ENCODE measurements at places on chromosomes 16 and 17.

GRCh38 chr17:16953841-16954240, 18.1 kb downstream of the TNFRSF13B start:
- H3K4me1 ChIP-seq, result no peaks in the 10 kb centered on the region
- peaks cover 45% of the 10 kb centered on the region for H3K27me3 ChIP-seq
- H3K27ac ChIP-seq, result no peak overlapping the region
- H3K36me3 ChIP-seq, result peaks cover 2% of the 10 kb centered on the region

GRCh38 chr16:27353853-27354252, 40.1 kb downstream of the IL4R start:
- no peak overlapping the region for H3K27ac ChIP-seq
- H3K27me3 ChIP-seq, result no peaks in the 10 kb centered on the region
- H3K4me1 ChIP-seq, result no peaks in the 10 kb centered on the region
- DNase-seq, result no peak
- H3K4me3 ChIP-seq, result no peak overlapping the region
- H3K36me3 ChIP-seq, result peaks cover 8% of the 10 kb centered on the region

DNA sequence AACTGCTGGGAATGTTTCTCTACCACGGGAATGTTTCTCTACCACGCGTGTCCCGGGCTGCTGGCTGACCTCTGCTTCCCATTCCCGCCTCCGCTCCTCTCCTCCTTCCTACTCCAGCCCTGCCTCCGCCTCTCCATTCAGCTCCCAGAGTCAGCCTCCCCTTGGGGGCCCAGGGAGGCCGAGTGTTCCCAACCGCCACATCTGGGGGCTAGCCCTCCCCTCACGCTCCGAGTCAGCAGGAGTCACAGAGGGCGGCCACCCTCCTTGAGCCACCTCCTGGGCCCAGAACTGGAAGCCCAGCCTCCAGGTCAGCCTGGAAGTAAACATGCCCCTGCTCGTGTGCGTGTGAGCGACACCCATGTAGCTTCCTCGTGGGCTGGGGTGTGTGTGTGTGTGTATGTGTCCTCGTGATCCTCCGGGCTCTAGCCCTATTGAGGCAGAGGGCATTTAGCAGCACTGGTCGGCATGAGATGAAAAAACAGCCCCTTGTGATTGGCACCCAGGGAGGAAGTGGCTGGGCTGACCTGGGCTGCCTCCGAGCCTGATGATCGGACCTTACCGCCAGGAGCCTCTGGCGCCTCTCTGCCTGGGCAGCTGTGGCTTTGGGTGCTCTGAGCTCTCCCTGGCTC, 7.3 kb downstream of the CYGB start:
- no peak for DNase-seq
- no peaks in the 10 kb centered on the region for H3K36me3 ChIP-seq
- H3K27ac ChIP-seq, result peak overlapping the region; percentile 58
- peaks cover 7% of the 10 kb centered on the region for H3K27me3 ChIP-seq

GRCh38 chr16:50680556-50680893, 587 bp downstream of the SNX20 start:
- H3K36me3 ChIP-seq, result no peaks in the 10 kb centered on the region
- no peaks in the 10 kb centered on the region for H3K4me1 ChIP-seq
- no peak for DNase-seq
- H3K4me3 ChIP-seq, result no peak overlapping the region

DNA sequence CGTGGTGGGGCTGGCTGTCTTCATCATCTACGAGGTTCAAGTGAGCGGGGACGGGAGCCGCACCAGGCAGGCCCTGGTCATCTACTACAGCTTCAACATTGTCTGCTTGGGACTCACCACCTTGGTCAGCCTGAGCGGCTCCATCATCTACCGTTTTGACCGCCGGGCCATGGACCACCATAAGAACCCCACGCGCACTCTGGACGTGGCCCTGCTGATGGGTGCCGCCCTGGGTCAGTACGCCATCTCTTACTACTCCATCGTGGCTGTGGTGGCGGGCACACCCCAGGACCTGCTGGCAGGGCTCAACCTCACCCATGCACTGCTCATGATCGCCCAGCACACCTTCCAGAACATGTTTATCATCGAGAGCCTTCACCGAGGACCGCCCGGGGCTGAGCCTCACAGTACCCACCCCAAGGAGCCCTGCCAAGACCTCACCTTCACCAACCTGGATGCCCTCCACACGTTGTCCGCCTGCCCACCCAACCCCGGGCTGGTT, 5.1 kb upstream of the OTOP3 start:
- no peaks in the 10 kb centered on the region for H3K4me1 ChIP-seq
- H3K27me3 ChIP-seq, result peaks cover 94% of the 10 kb centered on the region
- H3K36me3 ChIP-seq, result no peaks in the 10 kb centered on the region
- DNase-seq, result no peak
- H3K27ac ChIP-seq, result no peak overlapping the region
- no peak overlapping the region for H3K4me3 ChIP-seq

- H3K27me3 ChIP-seq, result no peaks in the 10 kb centered on the region
- peaks cover 2% of the 10 kb centered on the region for H3K36me3 ChIP-seq
- H3K4me1 ChIP-seq, result peaks cover 57% of the 10 kb centered on the region
- H3K4me3 ChIP-seq, result no peak overlapping the region
- H3K27ac ChIP-seq, result peak overlapping the region; percentile 39
Measured at GRCh38 chr16:87486713-87487247, 6.0 kb downstream of the ZCCHC14 start.

DNA sequence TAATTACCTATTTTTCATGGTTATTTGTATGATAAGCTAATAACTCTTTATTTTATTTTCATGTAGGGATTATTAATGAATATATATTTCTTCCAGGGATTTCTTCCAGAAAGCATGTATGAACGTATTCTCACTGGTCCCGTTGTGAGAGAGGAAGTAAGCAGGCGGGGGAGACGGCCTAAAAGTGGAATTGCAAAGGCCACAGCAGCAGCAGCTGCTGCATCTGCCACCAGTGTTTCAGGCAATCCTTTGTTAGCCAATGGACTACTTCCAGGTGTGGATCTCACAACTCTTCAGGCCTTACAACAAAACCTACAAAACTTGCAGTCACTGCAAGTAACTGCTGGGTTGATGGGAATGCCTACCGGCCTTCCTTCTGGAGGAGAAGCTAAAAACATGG, 110.3 kb upstream of the RBL2 start:
- no peaks in the 10 kb centered on the region for H3K4me1 ChIP-seq
- no peaks in the 10 kb centered on the region for H3K27me3 ChIP-seq
- DNase-seq, result no peak
- H3K36me3 ChIP-seq, result peaks cover 14% of the 10 kb centered on the region
- no peak overlapping the region for H3K4me3 ChIP-seq
- no peak overlapping the region for H3K27ac ChIP-seq

GRCh38 chr16:86259499-86259898, 250.8 kb upstream of the FOXF1 start:
- H3K36me3 ChIP-seq, result no peaks in the 10 kb centered on the region
- peaks cover 42% of the 10 kb centered on the region for H3K27me3 ChIP-seq
- H3K4me3 ChIP-seq, result no peak overlapping the region
- no peak overlapping the region for H3K27ac ChIP-seq
- no peak for DNase-seq
- H3K4me1 ChIP-seq, result no peaks in the 10 kb centered on the region

DNA sequence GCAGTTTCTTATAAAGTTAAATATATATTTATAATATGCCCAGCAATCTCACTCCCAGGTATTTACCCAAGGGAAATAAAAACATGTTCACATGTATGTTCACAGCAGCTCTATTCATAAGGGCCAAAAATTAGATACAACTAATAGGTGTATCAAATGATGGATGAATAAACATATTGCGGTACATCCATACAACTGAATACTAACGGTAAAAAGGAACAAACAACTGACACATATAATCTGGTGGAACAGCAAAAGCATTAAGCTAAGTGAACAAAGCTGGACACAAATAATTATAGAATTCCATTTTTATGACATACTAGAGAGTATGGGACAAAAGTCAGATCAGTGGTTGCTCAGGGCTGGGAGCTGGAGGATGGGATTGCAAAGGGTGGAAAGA, 74.7 kb downstream of the CACNG1 start:
- no peaks in the 10 kb centered on the region for H3K27me3 ChIP-seq
- DNase-seq, result no peak
- H3K4me1 ChIP-seq, result no peaks in the 10 kb centered on the region
- H3K27ac ChIP-seq, result no peak overlapping the region

DNA sequence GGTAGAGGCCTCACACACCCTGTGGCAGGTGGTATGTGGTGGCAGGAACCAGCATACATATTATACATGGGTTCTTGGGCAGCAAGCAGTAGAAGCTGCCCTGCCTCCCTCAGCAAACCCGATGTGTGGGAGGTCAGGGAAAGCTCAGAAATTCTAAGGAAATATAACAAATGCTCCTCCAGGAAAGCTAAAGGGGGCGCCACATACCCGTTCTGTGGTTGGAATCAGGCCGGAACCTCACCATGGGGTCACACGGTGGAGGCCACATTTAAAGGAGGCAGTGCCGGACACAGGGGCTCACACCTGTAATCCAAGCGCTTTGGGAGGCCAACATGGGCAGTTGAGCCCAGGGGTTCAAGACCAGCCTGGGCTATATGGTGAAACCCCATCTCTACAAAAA, 12.4 kb upstream of the KATNB1 start:
- H3K27ac ChIP-seq, result peak overlapping the region; percentile 14
- no peaks in the 10 kb centered on the region for H3K36me3 ChIP-seq
- peak; percentile 38 for DNase-seq
- no peak overlapping the region for H3K4me3 ChIP-seq
- H3K27me3 ChIP-seq, result no peaks in the 10 kb centered on the region

DNA sequence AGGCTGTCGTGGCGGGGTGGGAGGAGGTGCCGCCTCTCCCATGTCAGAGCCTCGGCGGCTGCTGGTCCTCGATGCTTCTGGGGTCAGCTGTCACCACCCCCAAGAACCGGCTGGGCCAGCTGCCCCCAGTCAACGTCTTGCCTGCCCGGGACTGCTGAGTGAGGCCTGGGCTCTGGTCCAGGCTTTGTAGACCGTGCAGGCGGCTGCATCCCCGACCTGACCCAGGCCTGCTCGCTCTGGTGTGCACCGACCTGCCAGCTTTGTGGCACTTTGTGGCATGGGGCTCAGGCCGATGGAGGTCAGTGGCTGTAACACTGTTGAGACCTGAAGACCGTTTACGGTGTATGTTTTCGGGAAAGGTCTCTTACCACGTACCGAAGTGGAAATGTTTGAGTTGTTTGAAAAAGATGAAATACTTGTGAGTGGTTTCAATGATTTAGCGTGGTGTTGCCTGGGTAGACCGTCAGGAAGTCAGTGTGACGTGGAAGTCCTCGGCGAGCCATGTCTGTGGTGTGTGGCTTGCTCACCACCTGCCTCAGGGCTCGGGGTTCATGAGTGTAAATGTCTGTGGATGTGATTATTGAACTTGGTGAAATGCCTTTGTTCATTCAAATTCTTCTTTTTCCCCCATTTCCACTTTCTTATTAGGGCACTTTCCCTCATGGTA, 53.2 kb upstream of the ZNF750 start:
- H3K27me3 ChIP-seq, result no peaks in the 10 kb centered on the region
- H3K4me1 ChIP-seq, result peaks cover 5% of the 10 kb centered on the region
- DNase-seq, result no peak
- H3K27ac ChIP-seq, result no peak overlapping the region
- H3K4me3 ChIP-seq, result no peak overlapping the region

- no peaks in the 10 kb centered on the region for H3K27me3 ChIP-seq
- no peak for DNase-seq
- no peak overlapping the region for H3K27ac ChIP-seq
- H3K4me3 ChIP-seq, result no peak overlapping the region
- no peaks in the 10 kb centered on the region for H3K36me3 ChIP-seq
- no peaks in the 10 kb centered on the region for H3K4me1 ChIP-seq
Measured at GRCh38 chr16:71473891-71474290, 11.8 kb upstream of the ZNF23 start.

- H3K4me3 ChIP-seq, result no peak overlapping the region
- H3K27ac ChIP-seq, result peak overlapping the region; percentile 78
- no peaks in the 10 kb centered on the region for H3K36me3 ChIP-seq
- H3K27me3 ChIP-seq, result no peaks in the 10 kb centered on the region
- DNase-seq, result no peak
- H3K4me1 ChIP-seq, result peaks cover 23% of the 10 kb centered on the region
Measured at GRCh38 chr17:78535273-78536197, 41.7 kb downstream of the DNAH17 start.

DNA sequence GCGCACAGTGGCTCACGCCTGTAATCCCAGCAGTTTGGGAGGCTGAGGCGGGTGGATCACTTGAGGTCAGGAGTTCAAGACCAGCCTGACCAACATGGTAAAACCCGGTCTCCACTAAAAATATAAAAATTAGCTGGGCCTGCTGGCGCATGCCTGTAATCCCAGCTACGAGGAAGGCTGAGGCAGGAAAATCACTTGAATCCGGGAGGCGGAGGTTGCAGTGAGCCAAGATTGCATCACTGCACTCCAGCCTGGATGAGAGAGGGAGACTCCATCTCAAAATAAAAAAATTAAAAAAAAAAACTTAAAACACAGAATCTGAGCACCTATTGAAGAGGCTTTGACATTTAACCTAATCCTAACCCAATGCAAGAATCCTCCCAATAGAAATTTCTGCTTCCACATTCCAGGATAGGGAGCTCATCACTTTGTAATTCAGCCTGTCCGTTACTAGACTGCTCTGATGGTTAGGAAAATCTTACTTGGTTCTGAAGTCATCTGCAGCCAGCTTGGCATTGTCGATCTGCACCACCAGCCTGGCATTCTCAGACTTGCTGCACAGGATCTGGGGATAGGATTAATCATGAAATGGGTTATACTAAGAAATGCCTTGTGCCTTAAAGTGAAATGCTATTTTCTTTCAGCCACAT, 2.1 kb downstream of the KRT33B start:
- no peak for DNase-seq
- H3K4me1 ChIP-seq, result no peaks in the 10 kb centered on the region
- no peak overlapping the region for H3K4me3 ChIP-seq

DNA sequence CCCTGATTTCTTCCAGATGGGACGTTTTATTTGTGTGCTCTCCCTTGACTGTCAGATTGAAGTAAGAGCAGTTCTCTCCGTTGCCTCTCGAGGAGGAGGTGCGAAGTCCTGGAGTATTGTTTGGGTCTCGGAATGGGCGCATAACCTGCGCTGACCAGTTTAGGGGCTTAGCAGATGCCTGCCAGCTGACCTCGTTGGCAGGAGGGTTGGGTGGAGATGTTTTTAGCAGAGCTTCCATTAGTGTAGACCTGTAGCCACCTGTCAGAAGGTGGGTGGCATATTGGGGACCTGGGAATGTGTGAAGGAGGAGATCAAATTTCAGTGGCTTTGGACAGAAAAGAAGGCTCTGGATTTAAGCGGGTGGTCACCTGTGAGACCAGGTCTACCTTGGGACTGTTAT, 3.6 kb downstream of the RASD1 start:
- H3K27me3 ChIP-seq, result peaks cover 35% of the 10 kb centered on the region
- peak overlapping the region; percentile 60 for H3K4me3 ChIP-seq
- H3K36me3 ChIP-seq, result peaks cover 15% of the 10 kb centered on the region
- no peak for DNase-seq

- H3K4me3 ChIP-seq, result no peak overlapping the region
- peaks cover 3% of the 10 kb centered on the region for H3K36me3 ChIP-seq
Measured at GRCh38 chr17:44522883-44523671, 19.9 kb upstream of the GPATCH8 start.

DNA sequence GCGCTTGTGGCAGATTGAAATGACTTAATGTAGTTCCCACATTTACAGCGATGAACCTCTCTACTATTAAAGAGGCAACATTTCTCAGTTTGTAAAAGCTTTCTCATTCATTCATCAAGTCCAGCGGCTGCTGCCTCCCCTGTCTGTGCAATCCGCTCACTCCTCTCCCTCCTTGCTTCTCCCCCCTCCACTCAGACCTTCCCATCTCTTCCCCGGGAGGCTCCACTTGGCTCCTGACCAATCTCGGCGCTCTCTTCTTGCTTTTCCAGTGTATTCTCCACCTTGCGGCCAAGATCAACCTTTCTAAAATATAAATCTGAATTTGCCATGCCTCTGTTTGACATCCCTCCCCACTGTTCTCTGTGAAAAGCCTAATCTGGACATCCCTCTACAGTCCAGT, 117.5 kb downstream of the ASIC2 start:
- H3K27ac ChIP-seq, result no peak overlapping the region
- H3K36me3 ChIP-seq, result no peaks in the 10 kb centered on the region
- DNase-seq, result no peak
- no peak overlapping the region for H3K4me3 ChIP-seq
- H3K27me3 ChIP-seq, result peaks cover 68% of the 10 kb centered on the region

All from neural crest cell (in vitro differentiated cells).